Peyer's patch (tissue), 4 donors: ENCODE measurements at places on chromosomes 3 and 15.

- no peaks in the 10 kb centered on the region for H3K4me1 ChIP-seq
- H3K27me3 ChIP-seq: peaks cover 7% of the 10 kb centered on the region
- peak within 1 kb of the TSS; percentile 49 for H3K4me3 ChIP-seq
These were observed at the start of gene APBA2 for GRCh38 chr15:28885630-28886430. APBA2 (plus strand) TSS chr15:28885974; CDS start chr15:29053885, 167,911 bp downstream.

- H3K27me3 ChIP-seq: no peaks in the 10 kb centered on the region
- no peak overlapping the region for H3K4me3 ChIP-seq
- no peak overlapping the region for H3K27ac ChIP-seq
- H3K36me3 ChIP-seq: no peaks in the 10 kb centered on the region
- H3K4me1 ChIP-seq: no peaks in the 10 kb centered on the region
These were observed 317.6 kb upstream of the RASGRP1 start for GRCh38 chr15:38882221-38882620.

DNA sequence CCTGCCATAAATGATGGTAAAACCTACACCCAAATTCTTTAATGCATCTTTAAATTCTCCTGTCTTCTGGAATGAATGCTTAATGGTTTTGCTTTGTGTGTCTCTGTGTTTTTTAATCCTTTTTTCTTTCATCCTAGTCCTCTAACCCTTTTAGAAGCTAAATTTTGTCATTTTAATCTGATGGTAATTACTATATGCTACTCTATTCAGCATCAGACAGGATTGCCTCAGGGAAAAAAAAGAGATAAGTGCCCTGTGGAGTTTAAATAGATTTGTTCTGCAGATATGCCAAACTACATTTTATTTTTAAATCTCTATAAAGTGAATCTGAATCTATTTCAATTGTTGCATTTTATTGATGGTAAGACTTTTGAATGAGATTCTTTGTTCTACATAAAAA is 966.8 kb downstream of the NSUN3 start:
- no peak overlapping the region for H3K27ac ChIP-seq
- H3K4me3 ChIP-seq: no peak overlapping the region
- H3K4me1 ChIP-seq: no peaks in the 10 kb centered on the region
- H3K36me3 ChIP-seq: no peaks in the 10 kb centered on the region
- DNase-seq: no peak

- no peak overlapping the region for H3K4me3 ChIP-seq
- H3K36me3 ChIP-seq: no peaks in the 10 kb centered on the region
- H3K4me1 ChIP-seq: no peaks in the 10 kb centered on the region
- H3K27ac ChIP-seq: no peak overlapping the region
These were observed 13.7 kb upstream of the PTPRG start for GRCh38 chr3:61547625-61548024.

DNA sequence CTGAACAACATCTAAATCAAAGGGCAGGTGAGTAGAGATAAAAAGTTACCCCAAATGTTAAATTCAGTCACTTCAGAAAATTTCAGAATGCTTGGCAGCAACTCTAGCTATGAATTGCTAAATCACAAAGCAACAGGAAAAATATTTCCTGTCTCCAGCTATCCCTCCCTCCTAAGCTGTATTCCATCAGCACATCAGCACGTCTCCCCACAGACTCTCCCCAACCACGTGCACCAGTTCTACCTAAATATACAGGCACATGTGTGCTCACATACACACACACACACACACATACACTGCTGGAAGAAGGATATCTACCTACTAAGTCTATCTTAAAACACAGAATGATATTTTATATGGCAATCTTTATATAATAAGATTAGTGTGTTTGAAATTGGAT is 177.1 kb upstream of the ARHGEF26 start:
- no peaks in the 10 kb centered on the region for H3K27me3 ChIP-seq
- H3K4me1 ChIP-seq: no peaks in the 10 kb centered on the region
- H3K4me3 ChIP-seq: no peak overlapping the region
- DNase-seq: no peak

GRCh38 chr15:100878648-100879047 is 983 bp upstream of the ALDH1A3 start:
- H3K36me3 ChIP-seq: no peaks in the 10 kb centered on the region
- peak overlapping the region; percentile 74 for H3K27ac ChIP-seq
- peaks cover 10% of the 10 kb centered on the region for H3K27me3 ChIP-seq
- DNase-seq: no peak

GRCh38 chr15:77815015-77815414 is 182.3 kb upstream of the LINGO1 start:
- H3K4me3 ChIP-seq: no peak overlapping the region
- no peak for DNase-seq
- no peak overlapping the region for H3K27ac ChIP-seq
- H3K4me1 ChIP-seq: peaks cover 14% of the 10 kb centered on the region
- no peaks in the 10 kb centered on the region for H3K27me3 ChIP-seq

DNA sequence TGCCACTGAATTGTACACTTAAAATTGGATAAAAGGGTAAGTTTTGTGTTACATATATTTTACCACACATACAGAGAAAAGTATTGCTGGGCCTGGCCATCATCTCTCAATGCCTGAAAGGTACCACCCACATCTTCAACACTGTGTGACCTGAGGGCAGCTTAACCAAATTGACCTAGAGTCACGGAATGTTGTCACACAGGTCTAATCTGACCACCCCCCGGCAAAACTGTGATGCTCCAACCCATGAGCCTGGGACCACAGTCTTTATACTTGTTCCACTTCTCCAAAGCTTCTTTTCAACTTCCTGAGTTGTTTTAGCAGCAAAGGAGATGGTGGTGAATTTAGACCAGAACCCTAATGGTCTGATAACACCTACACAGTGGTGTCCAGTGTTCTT is 210.3 kb upstream of the TPM1 start:
- H3K36me3 ChIP-seq: no peaks in the 10 kb centered on the region
- H3K4me3 ChIP-seq: no peak overlapping the region
- DNase-seq: no peak
- H3K27me3 ChIP-seq: no peaks in the 10 kb centered on the region
- H3K4me1 ChIP-seq: peaks cover 3% of the 10 kb centered on the region

DNA sequence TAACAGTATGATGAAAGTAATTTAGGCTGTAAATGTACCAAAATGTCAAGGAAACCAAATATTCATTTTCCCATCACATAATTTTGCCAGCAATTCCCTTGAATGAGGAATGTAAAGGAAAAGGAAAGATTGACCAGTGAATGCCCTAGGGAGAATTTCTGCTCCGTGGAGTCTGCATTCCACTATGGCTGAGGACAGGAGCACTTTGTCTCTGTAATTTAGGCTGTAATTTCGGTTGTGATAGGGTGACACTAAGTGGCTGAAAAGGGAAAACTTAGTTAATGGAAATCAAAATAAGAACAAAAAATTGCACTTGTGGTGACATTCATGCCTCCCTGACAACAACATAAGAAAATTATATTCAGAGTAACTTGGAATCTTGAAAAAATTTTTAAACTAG is 8.3 kb upstream of the TMEM207 start:
- no peak for DNase-seq
- H3K27ac ChIP-seq: no peak overlapping the region
- H3K27me3 ChIP-seq: no peaks in the 10 kb centered on the region
- H3K4me1 ChIP-seq: no peaks in the 10 kb centered on the region
- no peak overlapping the region for H3K4me3 ChIP-seq

GRCh38 chr3:14718539-14718938 is 43.6 kb downstream of the C3orf20 start:
- DNase-seq: no peak
- H3K27ac ChIP-seq: no peak overlapping the region
- H3K4me1 ChIP-seq: no peaks in the 10 kb centered on the region
- H3K4me3 ChIP-seq: no peak overlapping the region

DNA sequence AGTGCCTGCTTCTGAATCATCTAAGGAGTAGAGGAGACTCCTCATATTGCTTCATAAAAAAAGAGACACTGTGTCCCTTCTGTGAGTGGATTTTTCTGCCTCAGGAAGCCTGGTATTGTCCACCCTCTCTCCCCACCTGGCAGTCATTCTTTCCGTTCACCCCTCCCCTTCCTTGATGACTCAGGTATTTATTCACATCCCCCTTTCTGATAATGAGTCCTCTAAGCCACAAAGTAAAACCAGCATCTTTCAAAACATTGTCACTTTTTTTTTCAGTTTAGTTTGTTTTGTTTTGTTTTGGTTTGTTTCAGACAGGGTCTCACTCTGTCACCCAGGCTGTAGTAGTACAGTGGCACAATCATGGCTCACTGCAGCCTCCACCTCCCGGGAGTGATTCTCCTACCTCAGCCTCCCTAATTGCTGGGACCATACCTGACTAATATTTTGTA is 65.2 kb upstream of the UBE2E1 start:
- no peak overlapping the region for H3K27ac ChIP-seq
- peaks cover 13% of the 10 kb centered on the region for H3K4me1 ChIP-seq
- DNase-seq: no peak
- no peaks in the 10 kb centered on the region for H3K36me3 ChIP-seq
- no peaks in the 10 kb centered on the region for H3K27me3 ChIP-seq

GRCh38 chr15:62057341-62057980 is 2.8 kb downstream of the VPS13C start:
- DNase-seq: no peak
- peaks cover 4% of the 10 kb centered on the region for H3K4me1 ChIP-seq
- H3K36me3 ChIP-seq: no peaks in the 10 kb centered on the region
- no peaks in the 10 kb centered on the region for H3K27me3 ChIP-seq
- no peak overlapping the region for H3K4me3 ChIP-seq
- H3K27ac ChIP-seq: no peak overlapping the region

DNA sequence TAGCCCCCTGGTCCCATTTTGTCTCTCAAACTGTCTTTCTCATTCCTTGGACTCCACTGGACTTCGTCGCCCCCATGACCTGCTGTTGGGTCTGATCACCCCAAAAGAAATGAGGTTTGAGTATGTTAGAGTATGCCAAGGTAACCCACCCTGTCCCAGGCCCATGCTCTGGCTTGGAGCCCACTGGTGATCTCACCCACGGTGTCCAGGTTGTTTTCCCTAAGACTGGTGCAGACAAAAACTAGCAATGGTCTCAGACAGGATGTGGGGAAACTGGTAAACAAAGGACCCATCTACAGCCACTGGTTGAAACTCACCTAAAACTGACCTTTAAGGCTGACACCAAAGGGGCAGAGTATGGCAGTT is 38.9 kb downstream of the EFCAB12 start:
- DNase-seq: no peak
- H3K27ac ChIP-seq: peak overlapping the region; percentile 59
- H3K4me3 ChIP-seq: no peak overlapping the region
- no peaks in the 10 kb centered on the region for H3K4me1 ChIP-seq
- H3K27me3 ChIP-seq: no peaks in the 10 kb centered on the region
- H3K36me3 ChIP-seq: peaks cover 54% of the 10 kb centered on the region

DNA sequence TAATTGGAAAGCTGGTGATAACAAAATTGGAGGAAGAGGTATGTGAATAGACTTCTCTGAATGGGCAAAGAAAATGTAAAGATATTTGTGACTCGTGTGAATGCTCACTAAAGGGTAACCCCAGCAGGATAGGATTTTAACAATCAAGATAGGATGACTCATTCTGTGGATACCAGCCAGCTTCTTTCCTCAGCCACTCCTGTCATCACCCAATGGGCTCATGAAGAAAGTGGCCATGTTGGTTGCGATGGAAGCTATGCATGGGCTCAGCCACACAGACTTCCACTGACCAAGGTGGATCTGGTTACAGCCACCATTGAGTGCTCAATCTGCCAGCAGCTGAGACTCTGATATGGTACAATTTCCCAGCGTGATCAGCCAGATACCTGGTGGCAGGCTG is 40.9 kb downstream of the STRIT1 start:
- no peak for DNase-seq
- no peaks in the 10 kb centered on the region for H3K27me3 ChIP-seq
- H3K4me3 ChIP-seq: no peak overlapping the region
- H3K27ac ChIP-seq: no peak overlapping the region

- no peak overlapping the region for H3K27ac ChIP-seq
- H3K27me3 ChIP-seq: no peaks in the 10 kb centered on the region
- no peaks in the 10 kb centered on the region for H3K4me1 ChIP-seq
- H3K36me3 ChIP-seq: peaks cover 13% of the 10 kb centered on the region
- DNase-seq: peak; percentile 36
These were observed 11.1 kb downstream of the RUVBL1 start for GRCh38 chr3:128112357-128112968.

- H3K27ac ChIP-seq: no peak overlapping the region
- DNase-seq: no peak
- H3K36me3 ChIP-seq: no peaks in the 10 kb centered on the region
- no peaks in the 10 kb centered on the region for H3K27me3 ChIP-seq
These were observed 214.1 kb upstream of the TLE3 start for GRCh38 chr15:70311821-70312220.

DNA sequence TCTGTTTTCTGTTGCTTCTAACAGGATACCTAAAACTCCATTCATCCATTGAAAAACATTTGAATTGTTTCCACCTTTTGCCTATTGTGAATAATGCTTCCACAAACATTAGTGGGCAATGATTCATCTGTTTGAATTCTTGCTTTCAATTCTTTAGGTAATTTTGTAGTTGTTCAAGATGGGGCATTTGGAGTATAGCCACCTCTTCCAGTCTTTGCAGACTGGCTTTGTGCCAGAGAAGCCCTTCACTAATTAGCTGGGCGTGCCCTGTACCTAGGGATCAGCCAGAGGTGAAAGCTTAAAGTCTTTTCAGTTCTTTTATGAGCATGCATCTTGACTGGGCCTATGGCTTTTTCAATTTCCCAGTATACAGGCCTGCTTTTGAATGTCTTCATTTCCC is 10.9 kb downstream of the RTP1 start:
- no peak overlapping the region for H3K4me3 ChIP-seq
- peak overlapping the region; percentile 30 for H3K27ac ChIP-seq

- no peaks in the 10 kb centered on the region for H3K36me3 ChIP-seq
- no peak for DNase-seq
- H3K4me1 ChIP-seq: peaks cover 26% of the 10 kb centered on the region
- H3K27ac ChIP-seq: no peak overlapping the region
These were observed 1.6 kb upstream of the GOLM2 start for GRCh38 chr15:44286814-44287452.

DNA sequence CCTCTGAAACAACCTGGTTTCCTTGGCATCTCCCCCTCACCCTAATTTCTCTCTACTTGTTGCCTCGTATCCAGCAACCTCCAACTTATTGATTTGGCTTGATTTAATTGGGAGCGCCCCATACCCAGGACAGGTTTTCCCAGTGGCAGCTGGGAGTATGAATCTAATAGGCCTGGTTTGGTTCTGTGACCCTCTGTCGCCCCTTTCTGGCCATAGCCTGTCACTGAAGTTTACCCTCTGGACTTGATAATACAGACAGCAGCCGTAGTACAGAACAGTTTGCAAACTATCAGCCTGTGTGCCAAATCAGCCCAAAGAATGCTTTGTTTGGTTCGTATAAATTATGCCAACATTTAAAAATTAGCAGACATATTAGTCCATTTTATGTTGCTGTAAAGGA is 525.1 kb upstream of the GOLIM4 start:
- no peak overlapping the region for H3K27ac ChIP-seq
- DNase-seq: no peak
- H3K4me3 ChIP-seq: no peak overlapping the region
- no peaks in the 10 kb centered on the region for H3K27me3 ChIP-seq
- no peaks in the 10 kb centered on the region for H3K36me3 ChIP-seq

GRCh38 chr15:89105147-89105546 is 16.9 kb downstream of the ABHD2 start:
- peak overlapping the region; percentile 25 for H3K27ac ChIP-seq
- H3K4me1 ChIP-seq: peaks cover 26% of the 10 kb centered on the region
- H3K27me3 ChIP-seq: no peaks in the 10 kb centered on the region
- DNase-seq: no peak
- H3K36me3 ChIP-seq: no peaks in the 10 kb centered on the region
